T-helper 9 cell (primary cell): ENCODE measurements at places on chromosomes 3 and 15.

- no peak for DNase-seq
Observed at GRCh38 chr3:73070675-73071575, 9.5 kb downstream of the EBLN2 start.

- no peak for DNase-seq
Observed at GRCh38 chr3:113659101-113659541, 37.3 kb downstream of the USF3 start.

DNA sequence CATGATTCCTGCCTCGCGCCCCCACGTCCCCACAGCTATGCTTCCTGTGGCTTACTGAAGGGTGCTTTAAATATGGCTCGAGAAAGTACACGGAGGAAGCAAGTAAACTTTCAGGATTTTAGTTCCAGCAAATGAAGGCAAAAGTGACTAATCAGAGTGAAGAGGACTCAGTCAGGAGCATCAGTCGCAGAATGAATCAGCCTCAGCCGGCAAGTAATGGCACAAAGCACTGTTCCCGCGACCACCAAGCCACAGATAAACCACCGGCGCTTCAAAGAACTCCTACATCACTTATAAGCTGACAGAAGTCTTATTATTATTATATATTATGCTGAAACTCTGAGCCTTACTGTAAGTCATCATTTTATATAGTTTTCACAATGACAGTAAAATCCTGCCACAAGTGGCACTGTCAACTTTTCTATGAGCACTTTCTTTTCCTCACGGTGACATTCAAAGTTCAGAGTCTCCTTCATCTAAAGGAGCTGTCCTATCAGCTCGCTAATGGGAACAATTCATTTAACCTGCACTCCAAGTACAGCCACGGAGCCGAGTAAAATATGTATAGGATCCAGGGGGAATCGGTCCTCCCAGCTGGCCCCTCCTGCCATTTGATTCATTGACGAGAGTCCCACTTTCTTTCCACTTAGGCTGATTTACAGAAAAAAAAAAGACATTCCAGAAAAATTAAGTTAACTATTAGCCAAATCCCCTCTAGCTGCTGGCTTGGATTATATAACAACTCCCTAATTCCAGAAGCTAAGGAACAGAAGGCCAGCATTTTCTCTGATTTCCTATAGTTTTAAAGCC is 217.0 kb upstream of the ICE2 start:
- DNase-seq, result peak; percentile 47

DNA sequence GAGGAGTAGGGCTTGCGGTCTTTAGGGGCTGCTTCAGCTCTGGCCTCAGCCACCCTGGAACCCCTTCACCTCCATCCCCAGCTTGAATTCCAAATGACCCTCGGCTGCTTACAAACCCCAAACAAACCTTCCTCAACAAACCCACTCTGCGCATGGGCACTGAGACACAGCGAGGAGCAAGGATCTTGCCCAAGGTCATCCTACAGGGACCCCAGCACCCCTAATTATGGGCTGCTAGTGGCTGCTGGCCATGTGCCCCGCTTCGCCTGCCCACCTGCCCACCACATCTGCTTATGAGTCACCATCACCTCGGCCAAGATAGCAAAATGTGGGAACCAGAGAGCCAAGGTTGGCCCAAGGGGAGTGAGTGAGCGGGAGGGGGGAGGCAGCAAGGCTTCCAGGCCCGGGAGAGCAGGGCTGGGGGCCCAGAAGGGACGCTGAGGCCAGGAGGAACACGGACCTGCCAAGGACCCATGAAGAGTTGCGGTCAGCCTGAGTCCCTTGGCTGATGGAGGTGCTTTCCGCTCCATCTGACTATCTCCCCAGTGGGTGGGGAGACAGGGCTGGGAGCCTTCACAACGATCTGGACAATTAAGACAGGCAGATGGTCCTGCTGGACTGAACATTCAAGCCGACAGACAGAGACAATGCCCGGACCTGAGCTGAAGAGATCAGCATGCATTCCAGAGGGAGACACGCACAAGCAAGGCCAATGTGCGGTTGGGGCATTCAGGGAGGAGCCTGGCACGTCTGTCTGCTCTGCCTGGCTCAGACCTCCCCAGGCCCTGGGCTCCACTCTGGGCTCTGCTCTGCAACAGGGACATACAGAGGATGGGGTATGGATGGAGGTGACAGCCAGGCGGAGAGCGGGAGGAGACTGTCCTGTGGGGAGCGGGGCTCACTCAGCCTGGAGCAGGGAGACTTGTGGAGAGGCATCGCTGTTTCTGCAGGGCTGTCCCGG is 10.8 kb upstream of the GRIP2 start:
- no peak for DNase-seq
